Muscle of back (tissue), 13 donors: ENCODE measurements at places on chromosomes 1 and 21. TPM values are rescaled to one million over a fixed set of nuclear protein-coding genes. Genes with fewer than 3 reads are reported as not detected.

DNA sequence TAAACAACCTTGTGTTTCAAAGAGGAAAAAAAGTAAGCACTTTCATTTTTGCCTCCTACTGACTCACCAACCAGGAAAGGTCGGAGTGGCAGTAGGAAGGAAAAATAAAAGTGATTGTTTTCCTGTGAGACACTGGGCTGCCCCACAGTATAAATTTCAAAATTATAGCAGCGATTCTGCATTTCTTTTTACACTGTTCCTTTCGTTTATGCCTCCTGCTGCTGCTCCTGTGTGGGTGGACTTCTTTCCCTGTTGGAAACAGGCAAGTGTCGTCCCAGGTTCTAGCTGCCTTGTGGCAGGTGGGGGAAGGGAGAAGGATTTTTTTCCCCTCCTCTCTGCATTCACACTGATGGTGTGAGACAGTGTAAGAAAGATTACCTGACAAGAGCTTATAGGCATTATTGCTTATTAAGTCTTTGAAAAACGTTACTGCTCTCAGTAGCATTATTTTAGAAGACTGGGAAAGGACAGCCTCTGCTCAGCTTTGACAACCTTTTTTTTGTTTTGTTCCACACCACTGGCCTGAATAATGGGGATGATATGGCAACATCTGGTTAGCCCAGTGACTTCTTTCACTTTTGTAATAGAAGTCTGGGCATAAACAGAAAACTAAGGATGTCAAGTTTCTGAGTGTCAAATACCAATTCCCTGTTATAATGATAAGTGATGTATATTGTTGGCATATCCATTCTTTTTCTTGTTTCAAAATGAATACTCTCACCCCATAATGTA, 77.9 kb downstream of the NEK7 start:
- DNase-seq, result no peak

GRCh38 chr1:160488347-160489058, 34.6 kb downstream of the SLAMF6 start:
- DNase-seq, result no peak

DNA sequence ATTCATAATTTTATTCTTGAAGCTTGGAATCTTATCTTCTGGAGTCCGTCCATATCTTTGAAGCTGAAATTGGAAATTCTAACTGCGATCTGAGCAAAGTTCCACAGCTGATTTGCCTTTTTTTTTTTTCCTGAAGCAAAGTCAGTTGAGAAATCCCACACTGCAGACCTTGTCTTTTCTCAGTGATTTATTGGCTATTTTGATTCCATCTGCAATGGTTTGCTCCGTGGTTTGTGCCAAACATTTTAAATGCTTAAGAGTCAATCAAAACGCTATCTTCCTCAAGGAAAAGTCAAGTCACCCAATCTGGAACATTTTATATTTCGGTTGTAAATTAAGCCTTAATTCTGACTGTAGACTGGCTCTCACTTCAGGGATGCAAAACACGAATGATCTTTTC, 88.2 kb upstream of the GRIK1 start:
- no peak for DNase-seq

GRCh38 chr21:21406921-21407320, 408.7 kb downstream of the NCAM2 start:
- no peak for DNase-seq

- no peak for DNase-seq
Measured at GRCh38 chr1:150321826-150322166, 463 bp downstream of the PRPF3 start.

SLC45A1 gene
- 0.93 TPM for polyA plus RNA-seq

ZNF593OS gene
- 1.0 TPM for polyA plus RNA-seq

IL23R gene
- 0.12 TPM for polyA plus RNA-seq
